Myocyte (in vitro differentiated cells): ENCODE measurements at places on chromosomes 2 and 18. TPM values are rescaled to one million over a fixed set of nuclear protein-coding genes. Genes with fewer than 3 reads are reported as not detected.
A peak's percentile ranks its signal among the peaks of the same experiment; 100 is the strongest.

The MBP gene
- total RNA-seq = 3.2 and 7.2 TPM in 2 replicates

The NEU2 gene
- not detected in 2 replicates for total RNA-seq

The RAB12 gene
- 97.9 and 98.4 TPM in 2 replicates for total RNA-seq

The CCBE1 gene
- total RNA-seq = 5.6 and 8.6 TPM in 2 replicates

The DAPL1 gene
- 0.73 TPM in 1 of 2 replicates, not detected in the other for total RNA-seq

The LRRTM1 gene
- total RNA-seq = not detected in 2 replicates

The HOXD4 gene
- total RNA-seq = not detected in 2 replicates

The ELMOD3 gene
- 19.4 and 28.6 TPM in 2 replicates for total RNA-seq

The DPYSL5 gene
- 1.5 and 3.8 TPM in 2 replicates for total RNA-seq

The GKN1 gene
- total RNA-seq = not detected in 2 replicates

The RELCH gene
- 21.6 and 25.7 TPM in 2 replicates for total RNA-seq

The LYG1 gene
- total RNA-seq = 1.3 TPM in 1 of 2 replicates, not detected in the other

DNA sequence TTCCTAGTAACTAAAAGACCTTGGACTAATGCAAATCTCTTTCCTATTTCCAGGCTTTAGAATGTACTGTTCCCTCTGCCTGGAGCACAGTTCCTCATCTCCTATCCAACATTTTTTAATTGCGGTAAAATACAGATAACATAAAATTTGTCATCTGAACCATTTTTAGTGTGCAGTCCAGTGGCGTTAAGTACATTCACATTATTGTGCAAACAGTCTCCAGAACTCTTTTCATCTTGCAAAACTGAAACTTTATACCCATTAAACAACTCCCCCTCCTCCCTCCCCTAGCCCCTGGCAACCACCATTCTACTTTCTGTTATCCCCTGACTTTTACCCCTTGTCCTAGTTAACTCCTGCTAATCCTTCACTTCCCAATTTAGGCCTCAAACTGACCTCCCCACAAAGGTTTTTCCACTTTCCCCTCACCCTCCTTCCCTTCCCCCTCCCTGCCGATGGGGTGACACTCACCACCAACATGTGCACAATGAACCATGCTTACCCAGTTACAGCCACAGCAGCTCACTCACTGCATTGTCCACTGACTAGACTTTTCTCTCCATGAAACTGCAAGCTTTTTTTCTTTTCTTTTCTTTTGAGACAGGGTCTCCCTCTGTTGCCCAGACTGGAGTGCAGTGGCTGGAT is 54.8 kb downstream of the KIAA2012 start:
- DNase-seq = no peak

GRCh38 chr2:203510941-203511305 is 24.2 kb downstream of the RAPH1 start:
- no peak for DNase-seq

GRCh38 chr2:39881494-39881893 is 102.4 kb upstream of the THUMPD2 start:
- no peak for DNase-seq

DNA sequence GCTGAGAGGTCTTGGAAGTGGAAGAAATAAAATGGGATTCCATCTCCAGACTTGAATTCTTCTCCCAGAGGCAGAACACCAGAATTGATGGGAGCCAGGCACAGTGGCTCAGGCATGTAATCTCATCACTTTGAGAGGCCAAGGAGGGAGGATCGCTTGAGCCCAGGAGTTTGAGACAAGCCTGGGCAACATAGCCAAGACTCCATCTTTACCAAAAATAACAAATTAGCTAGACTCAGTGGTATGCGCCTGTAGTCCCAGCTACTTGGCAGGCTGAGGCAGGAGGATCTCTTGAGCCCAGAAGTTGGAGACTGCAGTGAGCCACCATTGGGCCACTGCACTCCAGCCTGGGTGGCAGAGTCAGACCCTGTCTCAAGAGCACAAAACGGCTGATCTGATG is 144.3 kb downstream of the C1D start:
- DNase-seq = no peak

GRCh38 chr2:74850496-74851190 is 16.7 kb downstream of the HK2 start:
- no peak for DNase-seq

DNA sequence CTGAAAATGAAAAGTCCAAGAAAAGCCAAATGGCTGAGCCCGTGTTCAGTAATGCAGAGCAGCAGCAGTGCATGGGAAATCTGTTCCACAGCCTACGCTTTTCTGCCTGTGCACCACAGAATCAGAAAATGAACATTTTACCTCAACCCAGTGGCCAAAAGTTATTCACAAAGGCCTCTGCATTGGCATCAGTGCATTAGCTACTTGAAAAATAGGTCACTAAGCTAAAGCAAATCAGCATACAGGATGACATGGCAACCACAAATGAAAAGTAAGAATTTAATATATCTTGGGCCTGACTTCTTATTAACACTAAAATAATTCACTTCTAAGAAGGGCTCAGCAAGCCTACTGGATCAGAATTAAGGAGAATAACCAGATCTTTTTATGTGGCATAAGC is 1145.3 kb upstream of the CHAC2 start:
- no peak for DNase-seq

DNA sequence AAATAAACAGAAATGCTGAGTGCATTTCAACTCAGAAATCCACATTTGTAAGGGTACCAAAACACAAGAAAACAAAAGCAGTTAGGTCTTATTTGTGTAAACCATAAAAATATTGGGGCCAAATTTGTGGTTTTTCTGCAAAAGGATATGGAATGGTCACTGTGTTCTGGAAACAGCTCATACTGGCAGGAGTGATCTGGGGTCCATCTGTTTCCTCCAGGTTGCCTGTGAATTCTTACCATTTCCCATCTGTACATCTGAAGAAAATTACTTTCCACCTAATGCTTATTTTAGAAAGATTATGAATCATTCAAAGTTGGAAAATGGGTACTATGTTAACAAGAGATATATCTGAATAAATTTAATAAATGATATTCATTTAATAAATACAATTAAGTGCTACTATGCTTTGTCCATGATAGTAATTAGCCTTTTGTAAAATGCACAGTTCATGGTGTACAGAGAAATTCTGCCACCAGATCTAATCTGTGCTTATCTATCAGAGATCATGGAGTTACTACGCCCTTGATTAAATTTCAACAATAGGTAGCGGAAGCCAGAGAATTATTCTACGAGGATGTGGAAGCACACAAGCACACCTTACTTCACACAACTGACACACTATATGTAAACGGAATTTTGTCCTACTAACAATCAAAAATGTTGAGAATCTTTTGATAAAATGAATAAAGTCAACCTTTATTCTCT is 10.9 kb downstream of the ALS2 start:
- DNase-seq = no peak

GRCh38 chr2:183038341-183039300 is at the start of gene NCKAP1:
Gene NCKAP1 (minus strand): TSS chr2:183038457. CDS start chr2:183038099, 358 bp downstream.
- peak; percentile 89 for DNase-seq

- no peak for DNase-seq
These were observed 221.6 kb downstream of the GPD2 start for GRCh38 chr2:156657809-156658208.

DNA sequence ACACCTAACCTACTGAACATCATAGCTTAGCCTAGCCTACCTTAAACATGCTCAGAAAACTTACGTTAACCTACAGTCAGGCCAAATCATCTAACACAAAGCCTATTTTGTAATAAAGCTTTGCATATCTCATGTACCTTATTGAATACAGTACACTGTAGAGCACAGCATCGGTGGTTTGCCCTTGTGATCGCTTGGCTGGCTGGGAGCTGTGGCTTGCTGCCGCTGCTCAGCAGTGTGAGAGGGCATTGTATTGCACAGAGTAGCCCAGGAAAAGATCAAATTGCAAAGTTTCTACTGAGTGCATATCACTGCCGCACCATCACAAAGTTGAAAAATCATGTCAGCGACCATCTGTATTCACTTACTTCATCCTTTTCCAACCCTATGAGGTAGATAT is 62.3 kb upstream of the NCK2 start:
- no peak for DNase-seq

- no peak for DNase-seq
These were observed 27.5 kb downstream of the MEIS1 start for GRCh38 chr2:66462501-66462825.

GRCh38 chr2:239255628-239256349 is 145.0 kb downstream of the HDAC4 start:
- DNase-seq = no peak

DNA sequence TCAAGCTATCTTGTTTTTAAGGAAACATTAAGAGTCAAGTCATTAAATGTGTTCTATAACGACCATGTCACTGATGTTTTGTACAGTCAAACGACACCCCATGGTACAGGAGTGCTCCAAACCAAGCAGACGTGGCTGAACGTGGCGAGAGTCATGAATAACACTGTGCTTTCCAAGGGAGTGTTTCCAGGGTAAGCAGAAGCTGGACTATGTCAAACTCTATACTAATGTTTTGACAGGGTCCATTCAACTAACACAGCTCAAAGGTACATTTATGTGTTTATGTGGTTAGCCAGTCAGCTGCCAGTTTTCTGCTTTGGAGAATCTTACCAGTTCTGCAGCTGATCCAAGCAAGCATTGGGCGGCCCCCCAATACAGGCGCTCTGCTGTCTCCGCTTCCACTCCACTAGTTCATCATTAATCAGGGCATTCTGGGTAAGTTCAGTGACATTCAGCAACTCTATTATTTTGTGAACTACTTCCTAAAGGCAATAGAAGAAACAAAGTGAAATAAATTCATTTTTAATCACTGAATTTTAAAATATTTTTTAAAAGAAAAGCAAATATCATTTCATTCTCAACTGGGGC is 16.4 kb downstream of the STAT1 start:
- no peak for DNase-seq

- peak; percentile 11 for DNase-seq
These were observed 535 bp downstream of the ATG4B start for GRCh38 chr2:241637795-241638660.

- DNase-seq = peak; percentile 27
These were observed 662.3 kb downstream of the IRS1 start for GRCh38 chr2:226137201-226137811.

DNA sequence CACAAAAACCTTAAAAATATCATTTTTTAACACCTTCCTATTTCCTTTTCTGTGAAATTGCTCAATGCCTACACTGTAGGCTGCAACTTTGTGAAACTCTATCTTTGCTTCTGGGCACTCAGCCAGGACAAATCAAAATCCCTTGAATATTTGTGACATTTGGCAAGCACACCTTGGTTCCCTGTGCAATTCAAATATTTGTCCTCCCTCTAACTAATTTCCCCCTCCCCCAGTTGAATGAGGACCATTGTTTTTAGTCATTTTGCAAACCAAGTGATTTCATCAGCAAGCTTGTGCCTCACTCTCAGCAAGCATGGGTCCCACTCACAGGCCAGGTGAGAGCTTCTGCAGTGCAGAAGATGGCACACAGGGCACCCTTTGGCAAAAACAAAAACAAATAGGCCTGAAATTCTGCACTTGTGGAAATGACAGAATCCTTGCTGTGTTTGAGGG is 541.5 kb downstream of the CNTNAP5 start:
- DNase-seq = no peak

GRCh38 chr2:46273225-46273863 is 23.9 kb upstream of the EPAS1 start:
- DNase-seq = no peak

DNA sequence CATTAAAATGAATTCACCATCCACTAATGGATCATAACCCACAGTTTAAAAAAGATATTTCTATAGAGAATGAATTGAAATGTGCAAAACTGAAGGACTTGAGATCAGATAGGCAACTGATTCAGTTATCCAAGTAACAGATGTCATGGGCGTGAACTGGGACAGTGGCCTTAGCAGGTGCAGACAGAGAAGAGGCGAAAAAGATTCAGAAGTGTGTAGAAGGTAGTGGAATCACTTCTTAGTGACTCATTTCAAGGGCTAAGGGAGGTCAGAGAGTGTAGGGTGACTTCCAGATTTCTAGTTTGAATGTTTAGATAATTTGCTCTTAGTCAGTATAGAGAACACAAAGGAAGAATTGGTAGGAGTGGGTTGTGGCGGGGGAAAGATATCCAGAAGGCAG is 79.7 kb downstream of the EHBP1 start:
- DNase-seq = peak; percentile 55
